ENCODE measurements at places on chromosomes 2 and 18.

- no peak for DNase-seq
Observed at GRCh38 chr2:239608723-239609122, 207.9 kb upstream of the HDAC4 start.

DNA sequence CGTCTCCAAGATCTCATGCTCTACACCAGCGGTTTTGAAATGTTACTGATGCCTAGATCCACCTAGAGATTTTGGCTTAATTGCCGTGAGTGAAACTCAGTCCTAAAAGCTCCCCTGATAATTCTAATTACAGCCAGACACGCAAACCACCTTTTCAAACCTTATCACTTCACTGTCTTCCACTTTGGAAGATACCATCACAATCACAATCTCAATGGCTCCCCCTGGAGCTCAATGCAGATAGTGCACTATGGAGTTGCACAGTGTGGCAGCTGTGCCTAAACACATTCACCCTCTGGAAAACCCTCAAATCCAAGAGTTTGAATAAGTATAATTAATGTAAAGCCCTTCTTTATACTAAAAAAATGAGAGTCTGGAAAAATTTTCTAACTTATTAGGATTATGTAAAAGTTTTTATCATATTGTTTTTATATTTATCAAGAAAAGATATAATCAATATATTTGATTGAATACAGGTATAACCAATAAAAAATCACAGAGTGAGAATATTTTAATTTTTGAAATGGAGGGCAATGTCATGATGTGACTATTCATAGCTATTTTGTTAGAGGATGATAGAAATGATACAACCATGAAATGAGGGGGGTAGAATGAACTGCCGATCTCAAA is 102.9 kb upstream of the SLC8A1 start:
- peak; percentile 4 for DNase-seq

DNA sequence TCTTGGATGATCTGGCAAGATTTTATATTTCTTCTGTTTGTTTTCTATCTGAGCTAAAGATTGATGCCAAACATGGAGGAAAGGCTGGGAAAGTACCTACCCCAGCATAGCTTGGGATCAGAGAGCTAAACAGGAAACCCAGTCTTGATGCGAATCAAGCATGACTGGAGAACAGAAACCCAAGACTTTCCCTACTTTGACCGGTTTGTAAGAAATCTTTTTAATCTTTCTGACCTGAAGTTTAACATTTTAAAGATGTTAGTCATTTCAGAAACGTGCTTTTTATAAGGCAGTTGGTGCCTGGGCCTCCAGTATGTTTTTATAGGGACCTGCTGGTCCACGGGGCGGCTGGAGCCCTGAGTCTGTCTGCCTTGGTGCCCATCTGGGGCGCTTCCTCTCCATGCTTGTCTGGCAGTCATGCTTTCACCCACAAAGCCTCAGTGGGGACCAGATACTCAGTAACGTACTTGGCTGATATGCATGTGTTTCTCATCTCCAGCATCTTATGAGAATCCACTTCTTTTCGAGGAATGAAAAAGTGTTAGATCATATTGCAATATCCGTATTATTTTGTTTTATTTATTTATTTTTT is 266.5 kb downstream of the PTGR3 start:
- no peak for DNase-seq

GRCh38 chr2:2573205-2573604 is 242.1 kb upstream of the MYT1L start:
- DNase-seq, result no peak

DNA sequence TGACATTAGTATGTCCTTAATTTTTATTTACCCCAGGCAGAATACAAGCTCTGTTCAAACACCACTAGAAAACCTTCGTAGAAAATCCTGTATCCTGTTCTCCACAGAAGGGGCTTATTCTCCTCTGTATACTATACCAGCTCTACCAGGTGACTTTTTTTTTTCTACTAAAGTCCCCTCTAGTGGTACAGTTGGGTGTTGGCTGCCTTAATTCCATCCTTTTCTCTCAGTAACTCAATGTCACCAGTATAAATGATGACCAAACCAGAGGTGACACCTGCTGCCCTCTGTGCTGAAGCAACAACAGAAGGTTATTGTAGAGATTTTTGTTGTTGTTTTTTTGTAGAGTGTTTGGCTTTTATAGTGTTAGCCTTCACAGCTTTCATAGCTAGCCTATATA is 1322.0 kb downstream of the LRP1B start:
- DNase-seq, result no peak
